Stimulated activated naive B cell treated with anti-CD40 and anti-IgM and Interleukin-4, amounts not matched to agents 10 μg/mL and 1 μg/mL and 100 μg/mL, for 72 hours (primary cell): ENCODE measurements at places on chromosomes 3 and 15.

GRCh38 chr15:22890296-22890695, 51.8 kb downstream of the NIPA2 start:
- no peak for DNase-seq

- no peak for DNase-seq
Observed at GRCh38 chr3:15952543-15953175, 154.9 kb upstream of the ANKRD28 start.

- no peak for DNase-seq
Observed at GRCh38 chr3:11509173-11510000, 134.3 kb downstream of the VGLL4 start.

- no peak for DNase-seq
Observed at GRCh38 chr3:116097226-116097625, 348.1 kb downstream of the LSAMP start.

- DNase-seq: no peak
Observed at GRCh38 chr3:197545571-197545970, 10.2 kb downstream of the BDH1 start.

DNA sequence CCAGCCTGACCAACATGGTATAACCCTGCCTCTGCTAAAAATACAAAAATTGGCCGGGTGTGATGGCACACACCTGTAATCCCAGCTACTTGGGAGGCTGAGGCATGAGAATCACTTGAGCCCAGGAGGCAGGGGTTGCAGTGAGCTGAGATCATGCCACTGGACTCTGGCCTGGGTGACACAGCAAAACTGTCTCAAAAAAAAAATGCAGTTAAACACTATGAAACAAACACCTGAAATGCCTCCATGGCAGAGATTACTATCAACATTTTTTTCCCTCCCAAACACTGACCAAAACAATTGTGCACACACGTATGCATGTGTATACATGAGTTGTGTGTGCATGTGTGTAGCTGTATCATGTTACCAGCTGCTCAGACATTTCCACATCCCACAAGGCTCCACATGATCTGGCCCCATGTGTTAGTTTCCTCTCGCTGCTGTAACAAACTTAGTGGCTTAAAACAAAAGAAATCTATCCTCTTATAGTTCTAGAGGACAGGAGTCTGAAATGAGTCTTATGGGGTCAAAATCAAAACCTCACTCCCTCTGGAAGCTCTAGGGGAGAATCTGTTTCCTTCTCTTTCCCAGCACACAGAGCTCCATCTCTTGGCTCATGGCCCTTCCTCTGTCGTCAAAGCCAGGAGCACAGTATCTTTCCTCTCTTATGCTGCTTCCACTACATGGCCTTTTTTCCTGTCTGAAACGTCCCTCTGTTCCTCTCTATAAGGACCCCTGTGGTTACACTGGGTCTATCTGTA, 34.5 kb downstream of the SLC41A3 start:
- DNase-seq: no peak

DNA sequence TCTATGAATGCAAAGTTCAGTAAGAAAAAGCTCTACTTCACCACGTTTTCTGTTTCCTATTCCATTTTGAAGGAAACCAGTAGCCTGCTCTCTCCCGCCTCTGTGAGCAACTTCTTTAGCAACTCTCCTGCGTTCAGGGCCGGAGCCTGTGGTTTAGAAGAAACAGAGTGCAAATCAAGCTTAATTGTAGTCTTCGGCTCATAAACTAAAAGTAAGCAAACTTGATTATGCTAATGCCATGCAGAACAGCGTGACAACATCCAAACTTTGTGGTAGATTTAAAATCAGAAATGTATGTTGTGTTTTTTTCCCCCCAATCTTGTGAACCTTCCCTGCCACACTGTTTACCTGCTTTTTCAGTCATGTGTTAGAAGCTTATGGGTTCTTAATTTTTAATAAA, 87.4 kb downstream of the SEMA6D start:
- DNase-seq: no peak

DNA sequence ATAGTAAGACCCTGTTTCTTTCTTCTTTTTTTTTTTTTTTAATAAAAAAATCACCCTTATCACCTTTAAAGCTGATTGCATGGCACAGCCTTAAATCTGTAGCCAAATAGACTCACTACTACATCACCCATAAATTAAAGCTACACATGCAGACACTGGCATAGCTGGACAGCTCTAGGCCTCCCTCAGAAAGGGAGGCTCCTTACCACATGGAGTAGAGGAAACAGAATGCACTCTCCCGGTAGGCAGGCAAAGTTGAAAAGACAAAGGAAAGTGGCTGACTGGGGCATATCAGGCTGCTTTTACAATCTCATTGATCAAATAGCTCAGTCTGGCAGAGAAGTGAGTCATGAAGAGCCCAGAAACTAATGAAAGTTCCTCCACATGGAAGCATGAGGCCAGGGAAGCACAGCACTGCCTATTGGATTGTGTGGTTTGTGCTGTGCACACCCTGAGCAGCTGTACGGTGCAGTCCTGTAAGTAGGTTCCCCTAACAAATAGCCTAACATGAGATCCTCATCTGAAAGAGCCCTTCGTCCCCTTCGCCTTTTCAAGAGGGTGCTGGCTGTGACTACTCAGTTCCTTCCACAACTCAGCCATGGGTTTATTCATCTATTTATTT, 32.7 kb upstream of the FAM98B start:
- DNase-seq: no peak

DNA sequence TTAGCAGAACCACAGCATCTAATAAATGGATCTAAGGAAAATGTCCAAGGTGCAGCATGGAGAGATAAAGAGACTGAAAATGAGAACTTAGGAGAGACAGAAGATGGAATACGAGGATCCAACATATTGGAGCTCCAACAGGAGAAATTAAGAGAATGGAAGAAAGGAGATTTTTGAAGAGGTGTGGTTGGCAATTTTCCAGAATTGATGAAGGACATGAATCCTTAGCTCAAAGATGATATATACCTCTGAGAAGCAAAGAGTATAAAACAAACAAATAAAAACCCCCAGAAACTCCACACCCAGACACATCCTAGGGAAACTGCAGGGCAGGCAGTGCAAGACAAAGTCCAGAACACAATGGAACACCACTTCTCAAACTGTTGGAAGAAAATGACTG, 141.2 kb downstream of the MEGF11 start:
- no peak for DNase-seq

- no peak for DNase-seq
Observed at GRCh38 chr15:98609144-98609852, 39.0 kb upstream of the IGF1R start.

- no peak for DNase-seq
Observed at GRCh38 chr3:126784254-126784653, 80.2 kb downstream of the CHCHD6 start.

DNA sequence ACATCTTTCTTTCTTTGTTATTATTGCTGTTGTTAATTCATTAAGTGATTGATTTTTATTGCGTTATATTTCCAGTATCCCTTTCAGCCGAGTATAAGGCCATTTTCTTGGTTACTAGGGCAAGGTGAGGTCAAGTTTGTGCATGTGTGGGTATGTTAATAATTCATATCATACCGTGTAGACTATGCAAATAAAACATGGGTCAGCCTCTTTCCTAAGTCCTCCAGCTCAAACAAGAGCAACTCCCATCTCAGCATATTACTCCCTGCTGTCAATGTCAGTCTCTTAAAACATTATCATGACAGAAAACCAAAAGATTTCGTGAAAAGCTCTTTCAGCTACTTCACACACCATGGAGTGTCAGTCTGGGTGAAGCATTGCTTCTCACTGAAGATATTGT, 103.9 kb upstream of the ST8SIA2 start:
- DNase-seq: no peak

- no peak for DNase-seq
Observed at GRCh38 chr15:71627604-71628003, 182.8 kb upstream of the NR2E3 start.

DNA sequence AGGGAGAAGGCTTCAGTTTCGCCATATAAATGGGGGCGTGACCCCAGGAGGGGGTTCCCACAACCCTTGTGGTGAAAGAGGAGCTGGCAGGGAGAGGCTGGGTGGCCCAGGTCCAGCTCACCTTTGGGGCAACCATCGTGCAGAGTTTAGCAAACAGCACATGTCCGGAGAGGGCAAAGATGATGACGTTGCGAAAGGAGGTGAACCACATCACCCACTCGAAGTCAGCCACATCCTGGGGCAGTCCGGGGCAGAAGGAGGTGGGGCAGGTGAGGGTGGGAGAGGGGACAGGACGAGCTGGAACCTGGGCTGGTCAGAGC, 3.7 kb downstream of the HHATL start:
- no peak for DNase-seq

- no peak for DNase-seq
Observed at GRCh38 chr3:16090024-16090423, 84.5 kb upstream of the GALNT15 start.

GRCh38 chr15:59148153-59148833, 43.3 kb downstream of the CCNB2 start:
- DNase-seq: no peak

- DNase-seq: no peak
Observed at GRCh38 chr15:77096541-77096940, 25.6 kb upstream of the TSPAN3 start.

DNA sequence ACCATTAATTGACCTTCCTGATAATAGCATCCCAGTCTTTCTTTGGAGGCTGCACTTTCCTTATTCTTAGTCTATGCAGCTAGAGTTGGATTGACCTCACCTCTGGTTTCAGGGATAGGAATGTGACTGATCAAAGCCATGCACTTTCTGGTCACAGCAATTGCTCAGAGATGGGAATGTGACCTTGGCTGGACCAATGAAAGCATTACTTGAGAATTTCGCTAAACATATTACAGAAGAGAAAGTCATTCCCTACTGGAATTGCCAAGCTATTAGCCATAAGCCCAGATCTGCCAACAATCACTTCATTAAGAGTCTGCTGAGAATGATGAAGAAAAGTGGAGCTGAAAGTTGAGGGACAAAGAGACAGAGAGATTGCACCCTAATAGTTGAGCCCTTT, 32.7 kb downstream of the RTP1 start:
- no peak for DNase-seq

- no peak for DNase-seq
Observed at GRCh38 chr3:151384741-151385174, at the start of gene P2RY12. Gene P2RY12 (minus strand): TSS chr3:151384753. CDS start chr3:151338845, 45,908 bp downstream.

DNA sequence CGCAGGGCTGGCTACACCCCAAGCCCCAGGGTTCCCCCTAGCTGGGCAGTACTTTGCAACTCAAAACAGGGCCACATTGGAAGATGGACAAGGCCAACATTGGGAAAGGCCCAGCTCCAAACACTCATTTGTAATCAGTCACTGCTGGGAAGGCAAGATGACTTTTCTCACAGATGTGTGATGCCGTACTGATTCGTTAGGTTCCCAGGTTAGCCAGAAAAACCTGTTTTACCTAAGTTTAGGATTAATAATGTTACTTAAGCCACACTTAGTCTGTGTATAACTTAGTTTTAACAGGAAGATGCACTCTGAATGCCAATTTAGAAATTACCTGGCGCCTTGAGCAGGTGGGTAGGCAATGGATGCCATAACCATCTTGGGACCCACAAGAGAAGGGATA, 71.0 kb downstream of the ITGB5 start:
- DNase-seq: no peak

GRCh38 chr3:138862924-138863775, 28.4 kb upstream of the PIK3CB start:
- no peak for DNase-seq

DNA sequence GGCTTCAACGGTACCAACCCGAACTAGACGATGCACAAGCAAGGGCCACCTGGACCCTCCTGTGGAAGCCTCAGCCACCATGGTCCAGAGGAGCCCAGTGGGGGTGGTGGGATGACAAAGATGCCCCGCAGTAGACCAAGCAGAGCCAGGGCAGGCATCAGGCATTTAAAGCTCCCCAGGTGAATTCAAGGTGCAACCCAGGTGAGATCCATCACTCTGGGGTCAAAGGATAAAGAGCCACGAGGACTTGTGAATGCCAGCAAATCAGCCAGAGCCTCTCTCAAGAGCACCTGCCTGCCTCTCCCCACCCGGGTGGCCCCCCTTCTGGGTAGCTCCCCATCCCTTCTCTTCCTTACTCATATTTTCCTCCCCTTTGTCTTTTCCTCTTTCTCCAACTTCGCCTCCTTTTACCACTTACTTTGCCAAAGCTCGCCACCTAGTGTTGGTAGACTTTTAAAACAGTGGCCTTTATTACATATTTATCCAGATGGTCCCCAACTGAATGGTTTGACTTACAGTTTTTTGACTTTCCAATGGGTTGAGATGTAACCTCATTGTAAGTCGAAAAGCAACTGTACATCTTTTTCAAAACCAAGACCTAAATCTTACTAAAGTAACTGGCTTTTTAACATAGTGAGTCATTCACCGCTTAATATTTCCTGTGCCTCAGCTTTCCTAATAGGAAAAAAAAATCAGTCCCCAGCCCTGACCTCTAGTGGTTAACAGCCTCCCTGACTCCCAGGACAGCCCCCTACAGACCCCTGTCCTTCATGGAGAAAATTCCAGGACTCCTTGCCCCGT, 18.8 kb downstream of the PLA2G4F start:
- DNase-seq: no peak
